Astrocyte of the hippocampus (primary cell): ENCODE measurements at places on chromosomes 5 and 9.
A peak's percentile ranks its signal among the peaks of the same experiment; 100 is the strongest.

- DNase-seq: no peak
Measured at GRCh38 chr5:170313344-170313743, 15.8 kb upstream of the LCP2 start.

- peak; percentile 54 for DNase-seq
Measured at GRCh38 chr9:95264954-95265615, 52.4 kb downstream of the FANCC start.

- peak; percentile 68 for DNase-seq
Measured at GRCh38 chr5:136802383-136802782, 437.0 kb upstream of the TRPC7 start.

- DNase-seq: no peak
Measured at GRCh38 chr5:16528382-16529110, 62.9 kb upstream of the ZNF622 start.

- DNase-seq: no peak
Measured at GRCh38 chr9:134328841-134329575, 2.8 kb downstream of the RXRA start.

DNA sequence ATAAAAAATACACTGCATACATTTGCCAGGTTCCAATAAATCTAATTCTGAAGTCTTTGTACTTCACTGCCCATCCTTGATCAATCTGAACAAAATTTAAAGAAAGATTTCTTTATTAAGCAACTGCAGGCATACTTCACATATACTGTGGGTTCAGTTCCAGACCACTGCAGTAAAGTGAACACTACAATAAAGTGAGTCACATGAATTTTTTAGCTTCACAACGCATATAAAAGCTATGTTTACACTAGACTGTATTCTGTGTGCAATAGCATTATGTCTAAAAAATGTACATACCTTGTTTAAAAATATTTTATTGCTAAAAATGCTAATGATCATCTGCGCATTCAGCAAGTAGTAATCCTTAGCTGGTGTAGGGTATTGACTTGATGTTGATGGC, 52.1 kb downstream of the SSBP2 start:
- no peak for DNase-seq

DNA sequence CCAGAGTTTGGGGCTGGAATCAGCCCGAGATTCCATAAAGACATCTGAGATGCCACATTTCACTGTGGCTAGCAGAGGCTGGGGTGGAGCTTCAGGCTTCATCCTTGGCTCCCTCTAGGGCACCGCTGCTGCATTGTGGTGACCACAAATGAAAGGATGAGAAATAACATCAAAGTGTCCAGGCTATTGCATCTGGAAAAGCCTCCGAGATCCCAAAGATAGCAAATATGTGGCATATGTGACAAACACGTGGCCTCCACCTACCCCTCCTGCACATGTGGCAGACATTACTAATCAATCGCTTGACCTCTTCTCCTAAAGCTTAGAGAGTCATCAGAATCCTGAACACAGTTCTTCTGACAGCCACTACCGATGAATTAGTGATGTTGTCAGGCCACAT, 4.5 kb downstream of the SPARC start:
- no peak for DNase-seq

- DNase-seq: no peak
Measured at GRCh38 chr5:139131062-139131461, 67.1 kb downstream of the SIL1 start.

DNA sequence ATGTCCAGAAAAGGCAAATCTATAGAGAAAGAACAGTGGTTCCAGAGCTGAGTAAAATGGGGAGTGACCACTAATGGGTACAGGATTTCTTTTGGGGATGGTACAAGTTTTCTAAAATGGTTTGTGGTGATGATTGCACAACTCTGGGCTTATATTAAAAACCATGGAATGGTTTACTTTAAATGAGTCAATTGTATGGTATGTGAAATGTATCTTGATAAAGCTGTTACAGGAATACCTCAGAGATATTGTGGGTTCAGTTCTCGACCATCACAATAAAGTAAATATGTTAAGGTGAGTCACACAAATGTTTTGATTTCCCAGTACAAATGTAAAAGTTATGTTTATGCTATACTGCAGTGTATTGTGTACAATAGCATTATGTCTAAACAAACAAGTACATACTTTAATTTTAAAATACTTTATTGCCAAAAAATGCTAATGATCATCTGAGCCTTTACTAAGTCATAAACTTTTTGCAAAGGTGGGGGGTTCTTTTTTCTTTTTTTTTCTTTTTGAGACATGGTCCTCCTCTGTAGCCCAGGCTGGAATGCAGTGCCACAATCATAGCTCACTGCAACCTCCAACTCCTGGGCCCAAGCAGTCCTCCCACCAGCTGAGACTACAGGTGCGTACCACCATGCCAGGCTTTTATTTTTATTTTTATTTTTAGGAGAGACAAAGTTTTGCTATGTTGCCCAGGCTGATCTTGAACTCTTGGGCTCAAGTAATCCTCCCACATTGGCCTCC, 65.9 kb downstream of the SHOC1 start:
- peak; percentile 82 for DNase-seq

DNA sequence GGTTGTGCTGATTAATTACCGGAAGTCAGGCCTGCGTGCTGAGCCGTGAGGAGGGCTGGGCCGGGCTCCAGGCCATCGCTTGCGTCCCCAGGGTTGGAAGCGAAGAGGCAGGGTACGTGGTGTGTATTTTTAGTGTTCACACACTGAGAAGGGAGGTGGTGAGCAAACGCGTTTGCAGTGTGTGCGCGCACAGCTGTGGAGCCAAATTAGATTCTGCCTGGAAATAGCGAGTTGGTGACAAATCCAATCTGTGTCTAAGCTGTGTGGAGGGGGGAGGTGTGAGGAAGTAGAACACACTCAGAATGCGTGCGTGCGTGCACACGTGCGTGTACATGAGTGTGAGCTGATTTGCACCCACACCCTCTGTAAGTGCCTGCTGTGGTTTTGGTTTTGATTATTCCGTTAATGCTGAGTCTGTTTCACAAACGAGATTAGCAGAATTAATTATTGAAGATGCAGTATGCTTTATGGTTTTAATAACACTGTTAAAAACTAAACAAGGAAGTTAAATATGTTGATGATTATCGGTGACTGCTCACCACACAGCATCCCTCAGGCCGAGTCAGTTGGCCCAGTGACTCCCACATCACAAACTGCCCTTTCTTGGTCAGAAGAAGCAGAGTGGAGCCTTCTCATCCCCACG, 111.8 kb upstream of the FCN2 start:
- DNase-seq: no peak

DNA sequence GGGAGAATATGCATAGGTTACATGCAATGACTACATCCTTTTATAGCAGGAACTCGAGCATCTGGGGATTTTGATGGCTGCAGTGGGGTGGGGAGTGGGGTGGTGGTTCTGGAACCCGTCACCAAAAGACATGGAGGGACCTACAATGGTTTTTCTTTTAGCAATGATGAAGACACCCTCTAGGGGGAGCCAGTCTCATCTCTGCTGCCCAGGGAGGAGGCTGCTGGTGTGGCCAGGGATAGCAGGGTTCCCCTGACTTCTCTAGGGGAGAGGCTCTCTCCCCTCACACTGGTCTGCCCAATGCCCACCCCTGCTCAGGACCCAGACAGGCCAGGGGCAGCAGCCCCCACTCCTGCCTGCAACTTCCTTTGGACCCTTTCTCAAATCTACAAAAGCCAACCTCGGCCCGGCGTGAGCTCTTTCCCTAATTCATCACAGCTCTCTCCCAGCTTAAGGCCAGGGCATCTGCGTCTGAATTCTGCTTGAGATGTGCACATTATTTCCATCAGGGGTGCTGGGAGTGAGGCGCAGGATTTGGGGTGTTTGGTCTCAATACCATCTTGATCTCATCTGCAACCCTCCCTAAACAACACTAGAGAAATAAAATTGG, 73.6 kb upstream of the RETREG1 start:
- DNase-seq: peak; percentile 76

- no peak for DNase-seq
Measured at GRCh38 chr9:97706246-97706645, 9.1 kb upstream of the XPA start.

DNA sequence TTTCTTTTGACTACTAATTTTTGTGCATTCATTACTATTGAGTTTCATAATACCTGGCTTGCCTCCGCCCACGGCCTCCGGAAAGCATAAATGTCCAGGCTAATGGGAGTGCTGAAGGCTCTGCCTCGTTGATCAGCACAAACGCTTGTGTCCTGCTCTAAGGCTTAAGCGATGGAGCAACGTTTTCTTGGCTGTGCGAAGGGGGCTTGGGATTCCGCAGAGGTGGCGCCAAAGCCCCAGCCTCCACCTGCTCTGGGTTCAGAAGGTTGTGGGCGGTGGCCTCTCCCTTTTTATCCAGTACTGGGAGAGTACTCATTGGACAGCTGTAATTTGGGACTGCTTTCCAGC, 19.7 kb downstream of the ANXA2R start:
- DNase-seq: peak; percentile 70
